ENCODE measurements at places on chromosomes 7 and 10.
A peak's percentile ranks its signal among the peaks of the same experiment; 100 is the strongest.

DNA sequence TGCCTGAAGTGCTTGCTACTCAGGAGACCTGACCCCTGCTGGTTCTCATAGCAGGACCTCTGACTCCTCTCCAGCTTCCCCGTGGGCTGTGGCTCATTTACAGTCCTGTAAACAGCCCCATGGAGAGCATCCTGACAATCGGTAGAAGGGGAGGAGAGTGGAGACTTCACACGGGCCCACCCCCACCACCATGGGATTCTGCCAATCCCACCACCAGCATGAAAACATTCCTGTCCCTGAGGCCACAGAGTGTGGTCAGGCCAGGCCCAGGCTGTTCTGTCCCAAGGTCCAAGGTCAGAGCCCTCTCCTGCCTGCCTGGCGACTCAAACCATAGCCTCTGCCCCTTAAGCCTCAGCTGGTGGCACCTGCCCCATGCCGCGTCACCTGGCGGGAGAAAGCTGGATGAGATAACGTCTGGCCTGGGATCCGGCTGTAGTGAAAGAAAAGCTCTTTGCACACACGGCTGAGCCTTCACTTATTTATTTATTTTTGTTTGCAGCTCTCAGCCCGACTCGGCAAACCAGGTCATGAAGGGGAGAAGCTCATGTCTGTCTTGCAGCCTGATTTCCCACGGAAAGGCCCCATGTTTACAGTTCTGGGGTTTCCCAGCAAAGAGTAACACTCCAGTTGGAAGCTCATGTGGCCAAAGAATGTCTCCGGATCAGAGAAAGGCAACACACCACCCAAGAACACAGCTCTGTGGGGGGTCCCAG is 293.6 kb upstream of the ZMIZ1 start:
- no peak for DNase-seq

DNA sequence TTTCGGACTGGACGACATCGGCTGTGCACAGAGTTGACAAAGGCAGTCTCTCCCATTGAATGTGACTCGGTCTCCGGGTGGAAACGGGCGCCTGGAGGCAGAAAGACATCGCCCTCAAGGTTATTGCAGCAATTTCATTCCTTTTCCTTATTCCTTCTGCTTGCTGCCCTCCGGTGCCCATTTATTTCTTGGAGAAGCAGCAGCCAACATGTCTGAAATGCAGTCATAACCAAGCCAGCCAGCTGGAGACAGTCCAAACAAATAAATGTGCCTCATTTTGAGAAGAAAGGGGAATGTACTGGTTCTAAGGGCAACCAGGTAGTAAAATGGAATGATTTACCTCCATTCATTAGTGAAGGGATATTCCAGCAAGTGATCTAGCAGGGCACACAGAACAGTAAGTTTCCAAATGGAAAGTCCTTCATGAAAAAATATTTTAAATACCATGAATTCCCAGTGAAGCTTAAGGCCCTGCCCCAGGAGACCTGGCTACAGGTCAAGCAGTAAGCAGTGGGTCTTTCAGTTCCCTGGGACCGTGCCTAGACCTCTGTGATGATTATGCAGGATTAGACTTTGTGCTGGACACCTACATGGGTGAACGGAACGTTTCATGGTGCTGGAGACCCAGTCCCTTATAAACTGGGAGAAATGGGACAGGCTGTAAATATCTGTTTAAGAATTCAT is 86.6 kb downstream of the ABLIM1 start:
- peak; percentile 4 for DNase-seq

GRCh38 chr10:71454347-71454746 is 57.6 kb downstream of the CDH23 start:
- DNase-seq, result no peak

DNA sequence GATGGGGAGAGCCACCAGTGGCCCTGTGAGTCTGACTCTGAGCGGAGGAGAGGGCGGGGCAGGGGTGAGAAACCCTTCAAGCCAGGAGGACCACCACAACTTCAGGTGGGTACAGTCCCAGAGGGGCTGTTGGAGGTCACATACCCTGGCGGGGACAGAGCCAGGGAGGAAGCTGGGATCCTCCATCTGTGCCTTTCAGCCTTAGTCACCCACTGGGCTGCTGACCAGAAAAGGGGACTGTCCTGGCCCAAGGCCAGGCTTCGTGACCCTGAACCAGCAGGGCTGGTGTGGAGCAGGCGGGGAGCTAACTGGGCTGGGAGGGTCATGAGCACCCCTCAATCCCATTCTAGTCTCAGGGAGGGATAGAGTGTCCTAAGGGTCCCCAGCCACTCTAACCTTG is 1.5 kb upstream of the CALHM3 start:
- DNase-seq, result no peak

DNA sequence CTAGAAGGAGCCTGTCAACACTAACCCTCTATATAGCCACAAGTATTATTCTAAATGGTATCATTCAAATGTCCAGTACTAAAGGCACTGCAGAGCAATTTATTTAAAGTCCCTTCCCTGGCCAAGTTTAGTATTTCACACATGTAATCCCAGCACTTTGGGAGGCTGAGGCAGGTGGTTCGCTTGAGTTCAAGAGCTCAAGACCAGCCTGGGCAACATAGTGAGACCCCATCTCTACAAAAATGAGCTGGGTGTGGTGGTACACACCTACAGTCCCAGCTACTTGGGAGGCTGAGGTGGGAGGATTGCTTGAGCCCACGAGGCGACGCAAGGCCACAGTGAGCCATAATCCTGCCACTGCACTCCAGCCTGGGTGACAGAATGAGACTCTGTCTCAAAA is 3.6 kb downstream of the GNA12 start:
- no peak for DNase-seq

GRCh38 chr10:369684-370448 is 234.6 kb downstream of the ZMYND11 start:
- no peak for DNase-seq

DNA sequence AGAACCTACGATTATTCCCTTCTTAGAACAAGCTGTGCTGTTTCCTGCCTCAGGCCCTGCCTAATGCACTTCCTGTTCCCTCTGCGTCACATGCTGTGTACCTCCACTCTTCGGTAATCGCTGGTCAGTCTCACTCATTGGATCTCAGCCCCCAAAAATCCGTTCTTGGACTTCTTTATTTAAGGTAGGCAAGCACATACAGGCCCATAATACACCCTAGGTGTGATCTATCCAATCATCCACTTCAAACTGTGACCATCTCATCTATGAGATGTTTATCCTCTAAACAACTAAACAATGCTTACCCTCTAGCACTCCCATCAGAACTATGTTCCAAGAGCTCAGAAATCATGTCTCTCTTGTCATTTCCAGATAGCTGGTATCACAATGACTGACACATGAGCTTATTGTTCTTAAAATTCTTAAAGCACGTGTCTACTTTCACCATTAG is 83.9 kb downstream of the CADPS2 start:
- DNase-seq, result no peak

DNA sequence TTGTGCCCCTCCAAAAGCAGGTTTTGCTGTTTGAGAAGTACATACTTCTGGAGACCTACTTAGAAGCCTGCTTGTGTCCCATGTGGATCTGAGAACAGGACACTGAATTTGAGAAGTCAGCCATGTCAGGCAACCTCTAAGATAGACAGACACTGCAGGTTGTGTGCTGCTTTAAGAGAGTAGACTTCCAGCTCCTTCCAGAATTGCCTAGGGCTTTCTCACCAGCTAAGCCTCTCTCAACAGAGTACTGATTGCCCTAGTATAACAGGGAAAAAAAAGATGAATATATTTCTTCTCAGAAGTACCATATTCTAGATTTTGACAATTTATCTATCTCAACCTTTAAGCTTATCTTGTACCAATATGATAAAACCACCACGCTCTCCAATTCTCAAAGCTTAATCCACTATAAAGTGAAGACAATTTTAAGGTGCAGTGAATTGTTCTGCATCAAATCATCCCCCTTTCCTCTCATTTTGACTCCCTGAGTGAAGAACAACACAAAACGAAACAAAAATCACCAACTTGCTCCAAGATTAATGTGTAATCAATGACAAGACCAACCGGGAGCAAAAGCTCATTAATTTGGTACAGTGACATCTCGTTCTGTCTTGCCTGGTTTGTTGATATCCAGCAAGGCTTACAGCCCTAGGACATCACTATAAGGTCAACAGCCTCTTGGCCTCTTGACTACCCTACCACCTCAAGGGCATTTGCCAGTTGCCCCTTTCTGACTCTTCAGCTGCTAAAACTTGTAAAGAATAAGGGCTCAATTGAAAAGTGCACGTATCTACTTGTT is 214.6 kb downstream of the SORCS1 start:
- no peak for DNase-seq

DNA sequence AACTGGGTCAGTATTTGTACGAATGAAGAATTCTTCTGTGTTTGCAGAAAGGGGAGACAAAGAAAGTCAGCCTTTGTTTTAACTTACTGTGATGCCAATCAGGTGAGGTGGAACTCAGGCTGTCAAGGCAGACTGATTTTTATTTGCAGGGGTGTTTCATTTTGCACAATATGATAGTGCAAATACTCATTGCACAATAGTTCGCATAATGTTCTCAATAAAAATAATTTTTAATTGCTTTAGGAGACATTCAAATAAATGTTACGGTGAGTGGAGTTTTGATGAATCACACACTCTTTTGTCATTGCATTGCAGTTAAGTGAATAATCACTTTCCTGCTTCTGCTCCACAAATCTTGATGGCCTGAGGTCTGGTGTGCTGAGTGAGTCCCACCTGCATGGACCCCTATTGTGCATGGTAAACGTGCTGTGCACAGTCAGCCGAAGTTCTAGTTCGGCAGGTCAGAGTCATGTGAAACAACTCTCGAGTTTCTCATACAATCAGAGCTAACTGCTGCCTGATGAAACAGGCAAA is 141.3 kb upstream of the FZD8 start:
- no peak for DNase-seq

DNA sequence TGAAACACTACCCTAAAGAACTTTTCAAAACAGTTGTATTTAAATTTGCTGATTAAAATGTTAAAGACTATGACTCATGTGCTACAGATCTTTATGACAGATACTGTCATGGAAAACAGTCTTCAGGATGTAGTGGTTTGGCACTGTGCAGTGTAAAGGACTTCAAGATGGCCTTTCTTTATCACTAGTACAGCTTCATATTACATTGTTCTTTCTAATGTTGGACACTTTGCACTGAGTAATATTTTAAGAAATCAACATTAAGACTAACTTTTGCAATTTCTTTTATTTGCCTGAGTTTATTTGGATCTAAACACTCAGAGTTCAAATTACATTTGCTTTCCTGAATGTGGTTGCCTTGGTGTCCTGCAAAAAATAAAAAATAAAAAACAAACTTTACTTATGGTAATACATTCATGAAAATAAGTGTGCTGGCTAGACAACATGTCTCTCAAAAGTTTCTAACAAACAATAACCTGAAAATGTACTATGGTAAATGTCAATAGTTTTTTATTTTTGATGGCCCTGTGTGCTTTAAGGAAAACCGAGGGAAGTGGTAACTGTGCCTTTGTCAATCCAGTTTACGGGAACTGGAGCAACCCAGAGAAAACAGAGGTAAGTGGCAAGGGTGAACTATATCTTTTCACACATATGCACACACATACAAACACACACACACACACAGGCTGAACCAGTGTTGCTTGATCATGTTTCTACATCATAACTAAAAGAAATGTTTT is 85.9 kb upstream of the PLXDC2 start:
- DNase-seq, result no peak

- no peak for DNase-seq
These were observed 15.9 kb downstream of the PTPRE start for GRCh38 chr10:127922675-127923366.

- DNase-seq, result no peak
These were observed 310.6 kb upstream of the PLXDC2 start for GRCh38 chr10:19505320-19506312.

GRCh38 chr10:130358981-130359650 is 222.9 kb downstream of the GLRX3 start:
- DNase-seq, result no peak

- DNase-seq, result no peak
These were observed 181.8 kb upstream of the FERD3L start for GRCh38 chr7:19327018-19327417.

- DNase-seq, result no peak
These were observed 309.4 kb downstream of the RPS24 start for GRCh38 chr10:78342827-78343653.

GRCh38 chr10:115802911-115803310 is 470.1 kb downstream of the GFRA1 start:
- no peak for DNase-seq

DNA sequence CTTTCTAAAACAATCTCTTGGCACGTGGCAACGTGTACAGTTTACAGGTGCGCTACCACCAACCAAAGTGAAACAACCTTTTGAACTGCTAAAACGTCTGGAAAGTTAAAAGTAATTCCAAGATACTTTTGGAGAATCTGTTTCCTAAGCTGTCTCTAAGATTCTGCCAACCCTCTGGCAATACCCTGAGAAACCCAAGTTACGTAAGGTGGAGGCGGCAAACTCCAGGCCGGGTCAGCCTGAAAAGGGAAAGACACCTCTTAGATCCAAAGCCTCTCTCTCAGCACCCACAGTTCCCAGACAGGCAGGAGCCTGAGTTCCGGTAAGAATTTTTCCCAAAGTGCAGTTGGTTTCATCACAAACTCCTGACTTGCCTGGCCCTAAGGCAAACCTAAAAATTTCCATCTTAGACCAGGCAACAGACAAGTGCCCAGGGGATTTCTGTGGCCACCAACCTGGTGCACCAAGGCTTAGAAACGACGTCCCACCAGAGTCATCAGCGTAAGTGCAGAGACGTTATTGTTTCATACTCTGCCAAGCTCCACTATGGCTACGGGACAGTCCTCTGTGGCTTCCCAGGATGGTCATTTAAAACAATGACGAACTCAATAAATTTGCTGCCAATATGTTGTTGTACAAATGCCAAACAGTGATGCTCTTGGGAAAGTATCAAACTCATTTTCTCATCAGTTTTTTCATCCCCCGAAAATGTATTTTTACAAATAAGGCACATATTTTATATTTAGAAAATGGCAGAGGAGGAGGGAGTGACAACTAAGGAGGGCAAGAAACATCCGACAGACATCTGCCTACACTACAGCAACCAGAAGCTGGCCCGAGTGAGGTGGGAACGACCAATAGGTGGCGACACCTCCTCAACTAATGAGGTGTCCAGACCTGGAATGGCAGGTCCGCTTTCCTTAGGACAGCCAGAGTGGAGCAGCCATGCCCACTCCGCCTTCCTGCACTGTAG is 205.8 kb upstream of the FRMD4A start:
- peak; percentile 56 for DNase-seq
